ENCODE measurements at places on chromosomes 1 and 21.

DNA sequence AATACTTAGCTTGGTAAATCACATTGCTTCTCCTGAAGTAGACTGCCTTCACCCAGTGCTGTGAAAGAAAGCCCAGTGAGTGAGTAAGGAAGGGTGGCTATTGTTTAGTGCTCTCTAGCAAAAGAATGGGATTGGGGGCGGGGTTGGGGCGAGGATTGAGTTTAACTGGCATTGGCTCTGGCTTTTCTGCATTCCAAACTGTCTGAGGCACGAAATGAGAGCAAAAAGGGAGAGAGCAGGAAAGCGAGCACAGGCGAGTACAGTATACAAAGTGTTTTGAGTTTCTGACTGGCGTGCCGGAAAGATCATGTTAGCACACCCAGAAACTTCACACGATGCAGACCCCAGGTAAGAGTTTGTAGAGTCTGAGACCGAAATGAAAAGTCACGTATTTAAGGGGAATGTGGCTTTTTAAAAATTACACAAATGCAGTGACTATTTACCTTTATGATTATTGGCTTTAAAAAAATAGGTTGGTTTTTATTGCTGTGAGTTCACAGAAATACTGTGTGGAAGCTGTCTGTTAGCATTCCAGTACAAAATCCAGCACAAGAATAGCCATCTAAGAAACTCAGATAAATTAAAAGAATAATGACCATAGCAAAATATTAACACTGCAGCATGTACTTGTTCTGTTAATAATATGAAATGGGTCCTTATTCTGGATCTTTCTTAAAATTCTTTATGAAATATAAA, 155.4 kb downstream of the CLEC20A start:
- no peak for DNase-seq

GRCh38 chr1:41610361-41610760, 125.9 kb upstream of the EDN2 start:
- DNase-seq = no peak

- no peak for DNase-seq
Observed at GRCh38 chr1:44650159-44650831, 24.0 kb downstream of the TMEM53 start.

DNA sequence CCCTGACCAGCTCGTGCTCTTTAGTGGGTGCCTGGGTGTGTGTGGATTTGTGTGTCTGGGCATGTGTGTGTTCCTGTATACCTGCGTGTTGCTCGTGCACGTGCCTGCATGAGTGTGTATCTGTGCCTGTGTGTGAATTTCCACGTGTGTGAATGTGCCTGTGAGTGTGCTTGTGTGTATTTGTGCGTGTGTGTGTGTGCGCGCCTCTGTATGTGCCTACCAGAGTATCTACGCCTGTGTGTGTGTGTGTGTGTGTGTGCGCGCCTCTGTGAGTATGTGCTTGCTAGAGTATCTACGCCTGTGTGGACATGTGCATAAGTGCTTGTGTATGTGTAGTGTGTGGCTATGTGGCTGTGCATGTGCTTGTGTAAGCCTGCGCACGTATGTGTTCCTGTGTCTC, 691 bp upstream of the SELENBP1 start:
- no peak for DNase-seq

DNA sequence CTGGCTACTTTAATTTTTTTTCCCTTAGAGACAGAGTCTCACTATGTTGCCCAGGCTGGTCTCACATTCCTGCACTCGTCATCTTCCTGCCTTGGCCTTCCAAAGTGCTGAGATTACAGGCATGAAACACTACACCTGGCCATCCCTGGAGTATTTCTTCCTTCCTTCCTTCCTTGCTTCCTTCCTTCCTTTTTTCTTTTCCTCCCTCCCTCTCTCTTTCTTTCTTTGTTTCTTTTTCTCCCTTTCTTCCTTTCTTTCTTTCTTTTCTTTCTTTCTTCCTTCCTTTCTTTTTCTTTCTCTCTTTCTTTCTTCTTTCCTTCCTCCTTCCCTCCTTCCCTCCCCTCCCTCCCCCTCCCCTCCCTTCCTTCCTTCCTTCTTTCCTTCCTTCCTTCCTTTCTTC, 46.4 kb upstream of the PM20D1 start:
- no peak for DNase-seq

DNA sequence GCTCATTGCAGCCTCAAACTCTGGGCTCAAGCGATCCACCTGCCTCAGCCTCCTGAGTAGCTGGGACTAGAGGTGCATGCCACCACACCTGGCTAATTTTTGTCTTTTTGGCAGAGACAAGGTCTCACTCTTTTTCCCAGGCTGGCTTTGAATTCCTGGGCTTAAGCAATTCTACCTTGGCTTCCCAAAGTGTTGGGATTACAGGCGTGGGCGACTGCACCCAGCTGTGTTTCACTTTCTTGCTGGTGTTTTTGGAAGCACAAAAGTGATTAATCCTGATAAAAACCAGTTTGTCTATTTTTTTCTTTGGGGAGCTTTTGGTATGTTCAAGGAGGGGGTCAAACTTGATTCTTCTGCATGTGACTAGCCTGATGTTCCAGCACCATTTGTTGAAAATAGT, 19.3 kb downstream of the RNF11 start:
- no peak for DNase-seq

GRCh38 chr1:62746086-62746808, 37.7 kb upstream of the ATG4C start:
- DNase-seq = no peak

DNA sequence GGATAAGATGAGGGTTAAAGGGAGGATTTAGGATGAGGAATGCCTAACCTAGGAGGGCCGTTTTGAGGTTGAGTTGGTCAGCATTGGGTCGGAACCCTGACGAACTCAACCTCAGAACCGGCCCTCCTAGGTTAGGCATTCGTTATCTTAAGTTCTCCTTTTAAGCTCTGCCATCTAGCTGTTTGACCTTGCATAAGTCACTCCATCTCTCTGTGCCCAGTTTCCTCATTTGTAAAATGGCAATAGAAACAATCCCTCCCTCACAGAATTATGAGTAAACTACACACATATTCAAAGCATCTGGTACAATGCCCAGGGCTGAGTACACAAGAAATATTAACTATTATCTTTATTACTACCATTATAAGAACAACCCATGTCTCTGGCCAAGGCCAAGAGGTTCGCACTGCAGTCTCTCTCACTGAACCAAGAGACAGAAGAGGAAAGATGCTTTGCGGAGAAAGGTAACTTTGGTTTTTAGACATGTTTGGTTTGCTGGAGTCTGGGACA, 4.8 kb downstream of the ABCB10 start:
- no peak for DNase-seq

DNA sequence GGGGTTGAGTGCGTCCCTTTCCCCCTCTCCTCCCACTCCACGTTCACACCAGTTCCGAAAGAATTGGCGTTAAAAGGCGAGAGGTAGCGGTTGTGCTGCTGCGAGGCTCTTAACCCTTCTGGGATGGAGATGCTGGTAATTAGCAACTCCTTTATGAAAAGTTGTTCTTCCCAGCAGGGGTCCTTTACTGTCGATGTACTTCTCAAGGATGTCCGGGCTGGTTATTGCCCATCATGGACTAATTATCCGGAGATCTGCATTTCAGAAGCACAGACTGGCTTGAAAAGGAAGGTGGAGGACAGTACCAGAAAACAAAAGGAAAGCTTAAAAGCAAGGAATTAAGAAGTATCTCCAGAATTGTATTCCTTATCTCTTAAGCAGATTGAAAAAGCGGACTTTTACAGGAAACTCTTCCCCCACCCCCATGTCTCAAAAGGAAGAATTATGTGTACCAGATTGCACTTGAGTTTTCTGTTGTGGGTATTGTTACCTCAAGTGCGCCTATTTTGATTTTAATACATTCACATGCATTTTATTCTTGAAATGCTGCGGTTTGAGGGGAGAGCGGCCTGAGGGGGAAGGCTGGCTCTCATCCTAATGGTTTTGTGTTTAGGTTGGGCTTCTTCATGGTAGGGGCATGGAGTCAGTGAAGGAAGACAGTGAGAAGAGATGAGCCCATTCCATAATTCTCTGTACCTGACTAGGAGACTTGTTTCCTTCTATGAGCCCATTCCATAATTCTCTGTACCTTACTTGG, 1.5 kb downstream of the AK4 start:
- no peak for DNase-seq
